ENCODE measurements at places on chromosomes 12 and 14.

GRCh38 chr12:21989819-21990412, 48.7 kb upstream of the ABCC9 start:
- peak; percentile 20 for DNase-seq

DNA sequence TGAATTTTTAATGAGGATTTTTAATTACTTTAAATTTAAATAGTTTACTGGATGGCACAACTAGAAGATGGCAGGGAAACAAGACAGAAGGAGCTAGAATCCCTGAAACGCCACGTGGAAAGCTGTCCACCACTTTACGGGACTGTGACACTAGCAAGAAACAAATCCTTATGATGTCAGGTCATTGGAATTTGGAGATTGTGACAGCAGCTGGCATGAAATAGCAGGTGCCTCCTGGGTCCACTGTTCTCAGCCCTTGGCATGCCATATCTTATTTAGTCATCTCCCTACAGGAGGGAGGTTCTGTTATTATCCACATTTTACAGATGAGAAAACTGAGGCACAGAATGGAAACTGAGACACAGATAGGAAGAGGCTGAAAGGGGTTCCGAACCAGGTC, 113.8 kb downstream of the BCL11B start:
- DNase-seq: no peak

- no peak for DNase-seq
Observed at GRCh38 chr12:40034712-40035111, 71.2 kb downstream of the SLC2A13 start.

DNA sequence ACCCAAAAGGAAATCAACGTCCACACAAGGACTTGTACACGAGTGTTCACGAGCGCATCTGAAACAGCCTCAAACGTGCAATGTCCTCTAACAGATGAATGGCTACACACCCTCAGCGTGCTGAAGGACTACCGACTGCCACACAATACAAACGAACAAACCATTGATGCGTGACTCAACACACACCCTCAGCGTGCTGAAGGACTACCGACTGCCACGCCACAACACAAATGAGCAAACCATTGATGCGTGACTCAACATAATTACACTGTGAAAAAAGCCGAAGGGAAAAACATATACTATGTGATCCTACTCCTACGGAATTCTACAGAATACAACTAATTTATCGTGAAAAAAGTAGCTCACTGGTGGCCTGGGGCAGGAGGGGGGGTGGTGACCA, 25.1 kb upstream of the BTBD6 start:
- DNase-seq: no peak

DNA sequence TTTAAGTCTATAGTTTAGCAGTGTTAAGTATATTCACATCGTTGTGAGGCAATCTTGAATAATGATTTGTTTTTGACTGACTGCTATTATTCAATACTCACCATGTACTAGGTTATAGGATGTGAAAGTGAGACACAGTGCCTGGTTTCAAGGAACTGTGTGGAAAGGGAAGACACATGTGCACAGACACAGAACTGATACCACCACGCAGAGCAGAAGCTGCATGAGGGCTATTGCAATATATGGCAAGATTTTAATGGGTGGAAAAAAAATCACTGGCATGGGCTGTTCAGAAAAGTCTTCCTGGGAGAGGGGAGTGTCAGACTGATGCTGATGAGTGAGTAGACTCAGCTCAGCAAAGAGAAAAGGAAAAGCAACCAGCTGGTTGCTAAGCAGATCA, 10.4 kb downstream of the SLC7A8 start:
- DNase-seq: no peak

DNA sequence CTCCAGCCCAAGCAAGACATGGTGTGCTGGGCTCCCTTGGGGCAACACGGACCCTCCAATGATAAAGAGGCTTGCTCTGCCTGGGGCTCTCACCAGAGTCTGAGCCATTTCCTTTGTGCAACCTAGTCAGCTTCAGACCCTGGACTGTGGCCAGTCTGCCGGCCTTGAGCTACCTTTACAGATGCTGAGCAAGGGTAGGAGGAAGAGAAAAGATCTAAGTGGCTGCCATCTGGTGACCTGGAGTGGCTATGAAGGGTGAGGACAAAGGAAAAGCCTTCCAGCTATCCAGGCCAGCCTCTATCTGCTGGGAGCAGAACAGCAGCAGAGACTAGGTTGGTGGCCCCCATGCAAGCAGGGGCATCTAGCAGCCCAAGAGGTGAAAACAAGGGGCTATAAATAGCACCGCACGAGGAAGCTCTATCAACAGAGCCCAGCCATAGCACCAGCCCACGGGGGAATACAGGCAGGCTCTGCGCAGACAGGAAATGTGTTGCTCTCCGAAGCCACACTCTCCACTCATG, 230.1 kb downstream of the FOXN3 start:
- DNase-seq: no peak

DNA sequence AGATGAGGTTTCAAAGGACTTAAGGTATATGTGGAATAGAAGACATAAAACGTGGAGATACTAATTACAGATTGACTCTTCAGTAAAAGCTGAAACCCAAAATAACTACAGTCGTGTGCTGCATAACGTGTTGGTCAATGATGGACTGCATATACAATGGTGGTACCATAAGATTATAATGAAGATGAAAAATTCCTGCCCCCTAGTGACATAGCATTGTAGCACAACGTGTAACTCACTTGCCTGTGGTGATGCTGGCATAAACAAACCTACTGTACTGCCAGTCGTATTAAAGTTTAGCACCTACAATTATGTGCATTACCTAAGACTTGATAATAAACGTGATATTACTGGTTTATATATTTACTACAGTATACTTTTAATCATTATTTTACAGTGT, 150.3 kb downstream of the LRRK2 start:
- DNase-seq: no peak

DNA sequence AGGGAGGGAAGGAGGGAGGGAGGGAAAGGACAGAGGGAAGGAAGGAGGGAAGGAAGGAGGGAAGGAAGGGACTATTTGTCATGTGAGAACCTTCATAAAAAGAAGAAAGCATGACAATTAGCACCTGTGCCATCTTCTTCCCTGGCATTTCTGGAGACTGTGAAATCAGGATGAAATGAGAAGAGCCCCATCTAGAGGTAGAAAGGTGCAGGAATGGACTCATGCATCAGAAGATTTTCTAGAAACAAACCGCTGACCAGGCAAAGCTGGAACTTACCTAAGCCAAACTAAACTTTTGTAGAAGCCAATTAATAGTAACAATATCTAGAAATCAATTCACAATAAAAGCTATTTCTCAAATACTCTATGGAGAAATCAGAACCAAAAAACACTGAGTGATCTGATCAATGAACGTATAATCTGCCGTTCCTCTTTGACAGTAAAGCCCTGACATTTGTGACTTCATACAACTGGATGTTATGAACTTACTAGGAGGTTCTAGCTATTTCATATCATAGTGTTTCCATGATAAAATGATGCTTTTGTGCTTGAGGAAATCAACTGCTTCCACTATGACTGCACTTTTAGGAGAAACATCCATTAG, 24.4 kb upstream of the CRACR2A start:
- DNase-seq: no peak

DNA sequence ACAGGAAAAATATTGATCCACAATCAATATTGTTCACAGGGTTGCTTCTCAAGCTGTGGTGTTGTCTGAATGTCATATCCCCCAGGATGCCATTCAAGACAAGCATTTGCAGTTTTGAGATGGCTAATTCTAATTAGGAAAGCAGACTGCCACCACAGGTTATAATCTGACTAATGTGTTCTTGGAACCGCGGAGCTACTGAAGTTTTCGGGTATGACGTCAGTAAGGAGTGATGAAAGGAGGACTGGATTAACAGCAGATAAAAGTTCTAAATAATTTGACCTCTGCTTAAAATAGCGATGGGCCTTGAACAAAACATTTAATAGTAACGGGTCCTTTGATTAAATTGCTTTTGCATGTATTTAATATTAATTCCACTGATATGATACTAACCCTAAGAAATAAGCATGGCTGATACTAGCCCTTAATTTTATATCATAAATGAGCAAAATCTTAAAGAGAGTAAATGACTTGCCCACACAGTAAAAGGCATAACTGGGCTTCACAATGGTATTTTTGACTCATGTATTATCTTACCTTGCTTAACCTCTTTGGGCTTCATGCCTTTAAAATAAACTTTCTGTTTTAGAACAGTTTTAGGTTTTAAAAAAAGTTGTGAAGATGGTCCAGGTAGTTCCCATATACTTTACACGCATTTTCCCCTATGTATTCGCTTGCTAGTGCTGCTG, 50.3 kb downstream of the TSHR start:
- no peak for DNase-seq

DNA sequence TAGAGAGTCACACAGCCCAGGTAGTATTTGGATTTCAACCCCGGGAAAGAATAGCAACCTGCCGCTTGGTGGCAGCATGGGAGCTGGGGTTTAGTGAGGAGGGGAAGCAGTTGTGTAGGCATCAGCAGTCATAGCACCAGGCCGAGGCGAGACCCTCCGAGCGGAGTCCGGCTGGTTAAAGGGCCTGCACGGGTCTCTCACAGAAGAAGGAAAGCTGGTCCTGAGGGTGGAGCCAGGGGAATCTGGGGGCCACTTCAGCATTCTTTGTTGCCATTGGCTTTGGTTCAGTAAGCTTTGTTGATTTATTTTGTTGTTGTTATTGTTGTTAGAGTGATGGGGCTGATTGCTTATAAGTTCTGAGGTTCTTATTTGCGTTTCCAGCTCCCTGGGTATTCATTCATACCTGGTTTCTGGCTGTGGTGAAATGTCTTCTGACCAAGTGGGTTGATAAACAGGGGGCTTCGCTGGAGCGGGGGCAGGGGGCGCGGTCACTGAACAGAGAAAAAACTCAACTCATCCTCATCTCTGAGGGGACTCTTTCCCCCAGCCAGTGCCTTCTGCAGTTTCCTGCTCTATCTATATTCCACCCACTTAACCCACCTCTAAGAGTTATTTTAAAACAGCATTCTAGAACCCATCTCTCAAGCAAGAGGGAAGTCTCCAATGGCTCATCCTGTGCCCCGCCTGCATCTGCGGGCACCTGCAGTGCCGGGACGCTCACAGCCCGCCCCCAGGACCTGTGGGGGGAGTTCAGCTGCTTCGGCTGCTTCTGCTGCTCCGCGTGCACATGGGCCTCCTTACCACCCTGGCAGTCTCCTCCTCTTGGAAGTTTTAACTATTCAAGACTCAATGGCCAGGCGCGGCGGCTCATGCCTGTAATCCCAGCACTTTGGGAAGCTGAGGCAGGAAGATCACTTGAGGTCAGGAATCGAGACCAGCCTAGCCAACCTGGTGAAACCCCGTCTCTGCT, 11.6 kb downstream of the CKB start:
- DNase-seq: no peak

DNA sequence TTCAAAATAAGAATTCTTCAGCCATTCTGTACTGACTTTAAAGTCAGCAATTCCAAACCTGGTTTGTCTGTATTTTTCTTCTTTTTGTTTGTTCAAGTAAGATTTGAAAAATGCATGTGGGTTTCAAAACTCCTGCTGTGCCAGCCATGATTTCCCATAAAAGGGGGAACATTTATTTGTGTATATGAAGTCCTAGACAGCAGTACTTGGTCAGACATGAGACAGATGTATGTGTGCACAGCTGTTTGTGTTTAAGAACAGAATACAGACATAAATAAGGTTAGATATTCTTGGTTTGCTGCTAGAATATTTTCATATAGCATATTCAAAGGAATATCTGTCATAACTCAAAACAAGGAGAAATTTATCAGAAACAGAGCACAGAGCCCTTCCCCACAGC, 236.0 kb downstream of the ADAMTS20 start:
- DNase-seq: no peak

DNA sequence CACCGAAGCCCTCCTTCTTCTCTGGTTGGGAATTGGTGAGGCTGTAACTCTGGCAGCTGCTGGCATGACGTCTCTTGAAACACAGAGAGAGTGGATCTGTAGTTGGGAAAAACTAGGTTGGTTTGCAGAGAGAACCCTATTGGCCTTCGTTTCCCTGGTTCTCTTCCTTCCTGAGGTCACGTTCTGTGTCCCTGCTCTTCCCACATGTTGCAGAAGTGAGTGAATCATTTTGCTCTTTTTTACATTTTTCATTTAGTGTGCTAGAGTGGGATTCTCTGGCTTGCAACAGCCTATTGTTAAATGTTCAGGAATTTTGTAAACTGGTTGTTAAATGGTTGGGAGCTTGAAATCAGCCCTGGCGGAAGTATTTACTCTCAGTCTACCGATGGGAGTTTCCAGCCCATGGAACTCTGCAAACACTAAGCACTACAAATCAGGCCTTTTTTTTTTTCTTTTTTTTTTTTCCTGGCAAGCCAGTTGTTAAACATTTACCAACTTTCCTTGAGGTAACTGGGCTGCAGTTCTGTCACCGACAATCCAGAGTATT, 26.8 kb upstream of the CKAP4 start:
- DNase-seq: no peak

GRCh38 chr12:19979584-19979983, 388.8 kb upstream of the PDE3A start:
- DNase-seq: no peak

- DNase-seq: peak; percentile 80
Observed at GRCh38 chr12:10940389-10940788, 1.3 kb upstream of the TAS2R14 start.

- DNase-seq: no peak
Observed at GRCh38 chr12:132766380-132767085, 4.9 kb upstream of the ANKLE2 start.

- no peak for DNase-seq
Observed at GRCh38 chr12:121729021-121729420, 16.5 kb downstream of the TMEM120B start.

- DNase-seq: no peak
Observed at GRCh38 chr12:6559500-6559899, 3.7 kb upstream of the IFFO1 start.

GRCh38 chr12:51809193-51809592, 39.3 kb downstream of the FIGNL2 start:
- DNase-seq: no peak

GRCh38 chr14:95573313-95573712, 38.5 kb downstream of the GLRX5 start:
- no peak for DNase-seq

DNA sequence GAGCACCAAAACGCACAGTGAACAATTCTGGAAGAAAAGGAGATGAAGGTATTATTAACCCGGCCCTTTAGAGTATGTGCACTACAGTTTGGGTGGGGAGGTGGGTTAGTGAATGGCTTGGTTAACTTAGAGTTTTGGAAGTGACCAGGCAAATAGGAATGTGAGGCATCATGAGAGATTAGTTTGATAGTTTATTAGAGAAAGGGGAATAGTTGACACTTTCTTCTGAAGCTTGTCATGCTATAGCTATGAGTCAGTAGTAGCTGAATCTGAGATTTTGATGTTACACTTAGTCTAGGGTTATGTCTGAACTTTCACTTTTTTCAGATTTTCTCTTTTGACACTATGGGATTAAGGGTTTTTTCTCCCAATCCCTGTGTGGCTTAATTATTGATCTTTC, 567.2 kb downstream of the SNAPC1 start:
- DNase-seq: no peak

Data from HS-5 (cell line).